ENCODE measurements at places on chromosomes 5 and 9. TPM values are rescaled to one million over a fixed set of nuclear protein-coding genes. Genes with fewer than 3 reads are reported as not detected.

Gene HRH2
- total RNA-seq, result 7.0 TPM

GRCh38 chr5:84249918-84250630, 134.6 kb downstream of the EDIL3 start:
- H3K4me3 ChIP-seq, result no peak overlapping the region
- H3K27ac ChIP-seq, result no peak overlapping the region
- no peaks in the 10 kb centered on the region for H3K36me3 ChIP-seq
- no peaks in the 10 kb centered on the region for H3K4me1 ChIP-seq
- H3K27me3 ChIP-seq, result no peaks in the 10 kb centered on the region
- DNase-seq, result no peak

DNA sequence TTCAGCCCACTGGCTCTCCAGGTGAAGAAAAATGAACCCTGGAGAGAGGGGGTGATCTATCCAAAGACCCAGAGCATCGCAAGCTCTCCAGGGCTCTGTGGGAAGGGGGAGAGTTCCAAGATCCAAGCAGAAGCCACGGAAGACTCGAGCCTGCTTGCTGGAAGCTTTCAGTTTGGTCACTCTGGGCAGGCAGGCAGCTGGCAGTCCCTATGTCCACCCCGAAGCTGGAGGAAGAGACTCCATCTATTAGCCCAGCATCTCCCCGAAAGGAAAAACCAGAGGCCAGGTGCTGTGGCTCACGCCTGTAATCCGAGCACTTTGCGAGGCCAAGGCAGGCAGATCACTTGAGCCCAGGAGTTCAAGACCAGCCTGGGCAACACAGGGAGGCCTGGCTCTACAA, 10.7 kb upstream of the SPARC start:
- H3K4me3 ChIP-seq, result no peak overlapping the region
- H3K36me3 ChIP-seq, result no peaks in the 10 kb centered on the region
- H3K27me3 ChIP-seq, result no peaks in the 10 kb centered on the region
- H3K4me1 ChIP-seq, result no peaks in the 10 kb centered on the region

DNA sequence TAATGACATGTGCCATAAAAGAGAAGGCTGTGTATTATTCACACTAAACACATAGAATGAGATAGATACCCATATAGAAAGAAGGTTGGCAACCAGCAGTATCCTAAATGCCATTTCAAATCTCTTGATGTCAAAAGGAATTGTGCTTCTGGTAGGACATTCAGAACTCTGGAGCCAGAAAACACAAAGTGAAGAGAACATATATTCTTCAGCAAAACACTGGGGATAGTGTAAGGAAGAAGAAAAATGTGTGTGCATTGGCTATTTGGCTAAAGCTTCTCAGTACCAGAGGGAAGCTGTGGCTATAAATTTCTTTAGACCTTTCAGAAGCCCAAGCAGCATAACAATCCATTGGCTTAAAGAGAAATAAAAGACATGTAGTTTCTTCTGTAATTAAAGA, 551.6 kb upstream of the C9orf72 start:
- no peaks in the 10 kb centered on the region for H3K36me3 ChIP-seq
- no peaks in the 10 kb centered on the region for H3K4me1 ChIP-seq
- no peaks in the 10 kb centered on the region for H3K27me3 ChIP-seq

DNA sequence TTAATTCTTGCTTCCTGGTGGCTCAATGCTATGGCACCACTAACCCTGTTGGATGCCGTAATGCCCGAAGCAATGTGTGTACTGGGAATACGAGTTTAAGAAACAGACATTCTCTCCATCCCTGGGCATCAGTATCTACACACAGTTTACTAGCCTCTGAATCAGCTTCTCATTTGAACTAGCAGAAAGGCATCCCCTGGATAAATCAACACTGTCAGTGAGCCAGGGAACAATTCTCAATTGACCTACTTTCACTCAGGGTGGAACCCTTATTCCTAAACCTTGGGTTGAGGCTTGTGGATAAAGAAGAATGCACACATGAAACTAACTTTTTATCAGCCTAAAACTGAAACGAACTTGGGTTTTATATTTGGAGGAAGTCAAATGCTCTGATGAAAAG, 331.0 kb downstream of the GADD45G start:
- DNase-seq, result no peak
- H3K36me3 ChIP-seq, result no peaks in the 10 kb centered on the region
- no peak overlapping the region for H3K27ac ChIP-seq
- no peak overlapping the region for H3K4me3 ChIP-seq

- no peaks in the 10 kb centered on the region for H3K27me3 ChIP-seq
- H3K36me3 ChIP-seq, result no peaks in the 10 kb centered on the region
- peaks cover 3% of the 10 kb centered on the region for H3K4me1 ChIP-seq
- DNase-seq, result no peak
- H3K27ac ChIP-seq, result no peak overlapping the region
These were observed 68.1 kb upstream of the ABL1 start for GRCh38 chr9:130766927-130767307.

All from CD4-positive, CD25-positive, alpha-beta regulatory T cell (primary cell).